ENCODE measurements at places on chromosomes 5 and 9.

- no peak for DNase-seq
Measured at GRCh38 chr5:124544366-124545055, 201.9 kb downstream of the ZNF608 start.

DNA sequence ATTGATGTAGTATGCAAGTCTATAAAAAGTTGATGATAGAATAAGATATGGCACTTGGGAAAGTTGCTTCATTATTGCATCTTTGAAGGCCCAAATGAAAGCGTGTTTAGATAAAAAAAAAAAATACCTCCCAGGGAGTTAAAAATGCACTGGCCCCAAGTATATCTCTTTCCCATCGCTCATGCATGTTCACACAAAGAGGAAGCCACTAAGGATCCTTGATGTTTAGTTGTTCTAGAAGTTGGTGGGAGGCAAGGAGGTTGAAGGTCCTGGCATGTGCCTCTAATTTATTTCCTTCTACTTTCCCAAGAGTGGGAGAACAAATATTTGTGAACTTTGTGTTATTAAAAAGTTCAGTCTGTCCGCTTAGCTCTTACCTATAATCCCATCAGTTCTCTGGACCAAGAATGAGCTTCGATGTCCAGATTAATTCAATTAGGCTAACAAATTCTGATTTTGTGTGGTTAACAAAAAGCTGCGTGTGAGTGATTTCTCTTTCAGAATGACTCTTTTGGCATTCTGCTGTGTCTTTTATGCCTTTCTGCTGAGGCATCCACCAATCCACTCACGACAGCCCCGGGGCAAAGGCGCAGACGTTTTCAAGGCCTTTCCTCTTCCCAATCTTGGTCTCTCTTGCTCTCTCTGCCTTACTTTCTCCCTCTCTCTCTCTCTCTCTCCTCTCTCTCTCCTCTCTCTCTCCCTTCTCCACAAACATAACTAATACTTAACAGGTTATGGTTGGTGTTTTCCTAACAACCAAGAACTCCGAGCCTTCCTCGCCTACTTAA is 135.1 kb upstream of the ERCC6L2 start:
- no peak for DNase-seq

DNA sequence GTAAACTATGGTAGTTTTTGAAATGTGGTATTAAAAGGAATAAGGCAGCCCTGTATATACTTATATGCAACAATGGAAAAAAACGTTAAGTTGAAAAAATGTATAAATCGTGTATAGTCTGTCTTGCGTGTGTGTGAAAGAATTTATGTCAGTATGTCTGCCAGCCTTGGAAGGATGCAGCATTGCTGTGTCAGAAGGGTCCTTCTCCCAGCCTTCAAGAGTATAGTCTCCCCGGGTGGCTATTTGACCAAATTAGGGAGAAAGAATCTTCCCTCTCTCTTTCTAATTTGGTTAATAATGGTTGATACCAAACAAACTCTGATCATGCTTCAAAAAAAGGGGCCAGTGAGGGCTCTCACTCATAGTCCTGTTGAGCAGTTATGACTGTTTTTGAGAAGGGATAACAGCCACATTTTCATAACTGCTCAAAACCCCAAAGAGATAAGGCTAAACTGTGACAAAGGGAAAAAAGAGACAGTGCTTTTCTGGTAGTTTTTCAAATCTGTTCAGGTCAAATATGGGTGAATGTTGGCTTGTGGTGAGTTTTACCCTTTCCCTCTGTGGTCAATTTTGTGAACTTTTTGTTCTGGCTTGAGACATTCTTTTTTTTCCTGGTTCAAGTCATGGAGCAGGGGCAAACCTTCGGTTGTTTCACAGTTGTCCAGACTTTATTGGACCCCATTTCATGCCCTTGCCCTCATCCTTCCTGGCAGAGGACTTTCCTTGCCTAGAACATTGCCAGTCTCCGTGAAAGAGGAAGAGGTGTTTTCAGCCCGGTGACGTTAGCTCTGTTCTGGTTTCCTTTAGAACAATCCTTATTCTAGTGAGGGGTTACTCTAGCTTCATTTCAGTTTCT is 21.0 kb downstream of the SNX30 start:
- DNase-seq, result peak; percentile 50

DNA sequence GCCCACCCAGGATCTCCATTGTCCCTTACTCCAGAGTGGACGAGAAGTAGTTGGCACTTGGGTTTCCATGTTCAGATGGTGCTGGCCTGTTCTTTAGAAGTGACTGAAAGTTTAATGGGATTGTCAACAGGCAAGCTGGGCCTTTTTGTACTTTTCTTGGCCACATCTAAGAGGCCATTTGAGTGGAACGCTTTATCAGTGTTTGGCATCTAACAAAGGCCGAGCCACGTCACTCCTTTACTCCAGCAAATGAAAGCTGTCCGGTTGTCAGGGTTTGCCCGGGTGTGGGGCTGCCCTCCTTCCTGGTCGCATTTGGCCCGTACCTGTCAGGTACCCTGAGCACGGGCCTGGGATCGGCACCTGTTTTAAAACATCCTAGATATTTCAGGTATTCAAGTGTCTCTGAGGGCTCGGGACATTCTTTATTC is 71.5 kb downstream of the RCL1 start:
- no peak for DNase-seq

DNA sequence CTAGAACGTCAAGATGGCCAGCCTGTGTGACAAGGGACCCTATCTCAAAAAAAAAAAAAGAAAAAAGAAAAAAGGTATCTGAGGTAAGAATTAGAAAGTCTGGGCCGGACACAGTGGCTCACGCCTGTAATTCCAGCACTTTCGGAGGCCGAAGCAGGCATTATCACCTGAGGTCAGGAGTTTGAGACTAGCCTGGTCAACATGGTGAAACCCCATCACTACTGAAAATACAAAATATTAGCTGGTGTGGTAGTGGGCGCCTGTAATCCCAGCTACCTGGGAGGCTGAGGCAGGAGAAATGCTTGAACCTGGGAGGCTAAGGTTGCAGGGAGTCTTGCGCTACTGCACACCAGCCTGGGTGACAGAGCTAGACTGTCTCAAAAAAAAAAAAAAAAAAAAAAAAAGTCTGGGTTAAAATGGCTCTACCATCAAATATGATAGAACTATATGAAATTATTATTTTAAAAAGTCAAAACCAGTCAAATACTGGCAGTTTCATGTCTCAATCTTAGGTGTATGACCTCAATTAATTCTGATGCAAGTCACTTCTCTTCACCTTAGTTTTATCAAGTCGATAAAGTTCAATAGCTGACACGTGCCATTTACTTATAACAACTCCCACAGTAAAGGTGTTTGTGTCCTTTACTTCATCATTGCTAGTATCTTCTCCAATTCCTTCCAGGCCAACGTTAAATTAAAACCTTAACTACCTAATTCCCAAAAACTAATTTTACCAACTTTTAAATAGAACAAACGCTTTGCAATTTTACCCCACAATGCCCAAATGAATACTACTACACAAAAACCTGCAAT is 1.1 kb downstream of the RPS23 start:
- no peak for DNase-seq

- DNase-seq, result peak; percentile 61
Measured at GRCh38 chr9:126301985-126302603, 24.5 kb upstream of the MVB12B start.

DNA sequence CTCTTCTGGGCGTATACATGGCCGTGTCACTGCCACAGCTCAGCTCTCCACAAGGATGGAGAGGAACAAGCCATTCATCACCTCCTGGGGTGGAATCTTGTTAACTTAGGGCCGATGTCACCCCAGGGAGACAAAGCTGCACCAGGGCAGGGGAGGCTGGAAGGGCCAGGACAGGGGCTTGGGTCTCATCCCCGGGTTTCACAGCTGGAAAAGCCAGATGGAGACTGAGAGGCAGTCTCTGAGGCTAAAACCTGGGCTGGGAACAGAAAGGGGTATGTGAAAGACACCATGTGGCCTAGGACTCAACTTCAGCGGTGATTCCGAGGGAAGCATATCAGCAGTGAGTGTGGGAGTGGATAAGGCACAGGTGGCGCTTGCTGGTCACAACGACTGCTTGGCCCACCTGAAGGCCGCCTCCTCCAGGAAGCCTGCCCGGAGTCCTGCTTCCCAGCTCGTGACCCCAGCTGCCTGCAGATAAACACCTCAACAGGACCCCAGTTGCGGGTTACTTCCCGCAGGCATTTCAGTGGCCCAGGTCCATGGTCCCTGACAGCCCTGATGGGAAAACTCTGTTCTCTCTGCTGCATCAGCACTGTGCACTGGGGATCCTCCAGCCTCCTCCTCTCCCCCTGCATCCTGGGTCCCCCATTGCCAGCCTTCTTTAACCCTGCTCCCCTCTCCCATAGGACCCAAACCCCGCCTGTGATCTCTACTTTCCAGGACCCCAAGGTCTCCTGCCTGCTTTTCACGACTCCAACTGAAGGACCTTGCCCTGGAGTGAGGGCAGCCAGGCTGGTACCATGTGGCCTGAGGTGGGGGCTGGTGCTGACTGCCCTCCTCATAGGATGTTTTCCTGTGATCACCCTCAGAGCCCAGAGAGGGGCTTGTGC is 51.7 kb upstream of the FCN1 start:
- no peak for DNase-seq

DNA sequence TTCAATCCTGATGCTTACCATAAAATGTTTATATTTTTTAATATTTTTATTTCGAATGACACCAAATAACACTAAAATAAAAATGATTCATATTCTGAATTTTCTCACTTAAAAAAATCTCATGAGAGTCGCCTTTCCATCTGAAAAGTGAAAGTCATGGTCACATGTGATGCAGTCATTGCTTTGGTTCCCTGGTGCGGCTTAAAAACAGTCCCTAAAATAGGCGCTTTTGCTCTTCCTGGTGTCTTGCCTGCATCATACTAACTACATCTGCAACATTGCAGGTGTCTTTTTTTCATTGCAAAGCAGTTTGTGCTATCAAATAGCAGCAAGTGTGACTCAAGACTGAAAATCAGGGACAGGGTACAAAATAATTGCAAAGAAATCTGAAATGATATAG is 185.2 kb upstream of the NREP start:
- DNase-seq, result no peak

DNA sequence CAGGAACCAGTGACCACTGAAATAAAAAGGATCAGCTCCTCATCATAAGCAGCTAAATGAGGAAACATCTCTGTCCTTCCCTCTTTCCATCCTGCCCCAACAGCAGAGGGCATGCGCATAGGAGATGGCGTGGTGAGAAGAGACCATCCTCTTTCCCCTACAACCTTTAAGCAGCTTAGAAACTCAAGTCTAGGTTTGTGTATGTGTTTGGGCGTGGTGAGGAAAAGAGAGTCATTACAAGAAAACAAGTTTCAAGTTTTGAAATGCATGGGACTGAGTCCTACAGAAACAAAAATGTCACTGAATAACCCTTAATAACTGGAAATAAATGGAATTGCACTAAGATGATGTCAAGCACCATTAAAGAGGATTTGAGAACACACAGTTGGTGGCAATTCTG is 96.4 kb upstream of the IL12B start:
- DNase-seq, result no peak

DNA sequence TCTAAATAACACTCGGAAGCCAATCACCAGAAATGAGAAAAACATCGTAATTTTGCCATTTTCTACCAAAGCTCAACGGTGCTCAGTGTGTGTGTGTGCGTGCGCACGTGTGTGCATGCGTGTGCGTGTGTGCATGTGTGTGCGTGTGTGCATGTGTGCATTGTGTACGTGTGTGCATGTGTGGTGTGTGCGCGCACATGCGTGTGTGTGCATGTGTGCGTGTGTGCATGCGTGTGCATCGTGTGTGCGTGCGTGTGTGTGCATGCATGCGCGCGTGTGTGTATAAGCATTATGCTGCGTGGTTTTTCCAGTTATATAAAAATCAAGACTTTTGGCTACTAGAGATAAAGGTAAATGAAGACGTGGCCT is 165.0 kb downstream of the DAB2IP start:
- DNase-seq, result no peak

DNA sequence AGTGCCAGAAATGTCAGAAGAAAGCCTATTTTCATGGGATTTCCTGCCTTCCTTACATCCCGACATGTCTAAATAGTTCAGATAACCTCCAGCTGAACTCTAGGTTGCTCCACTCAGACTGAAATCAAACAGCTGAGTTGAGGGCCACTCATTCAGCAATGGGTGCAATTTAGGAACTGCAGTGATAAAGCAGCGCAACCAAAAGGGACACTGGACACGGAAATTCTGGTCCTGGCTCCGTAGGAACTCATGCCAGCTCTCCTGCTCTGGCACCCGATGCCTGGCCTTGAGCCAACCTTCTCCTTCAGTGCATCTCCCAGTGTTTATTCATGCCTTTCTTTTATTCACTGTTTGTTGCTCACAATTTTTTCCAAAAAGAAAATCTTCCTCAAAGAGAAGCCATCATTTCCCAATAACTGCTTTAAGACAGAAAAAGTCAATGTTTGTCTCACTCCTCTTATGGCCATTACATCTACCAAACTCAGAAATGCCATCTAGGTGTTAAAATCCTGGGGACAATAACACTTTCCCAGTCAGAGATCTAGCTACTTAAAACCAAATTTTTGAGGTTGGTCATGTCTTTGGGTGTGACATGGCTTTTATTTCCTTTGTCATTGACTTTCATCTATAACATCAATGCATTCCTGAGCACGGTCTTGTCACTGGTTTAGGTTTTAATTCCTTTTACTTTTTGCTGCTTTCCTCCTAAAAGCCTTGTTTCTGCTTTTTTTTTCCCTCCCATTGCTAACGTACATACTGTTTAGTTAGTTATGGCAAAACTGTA is 126.9 kb downstream of the PDE4D start:
- no peak for DNase-seq

- peak; percentile 97 for DNase-seq
Measured at GRCh38 chr5:172795318-172795977, 24.5 kb upstream of the DUSP1 start.

GRCh38 chr9:3514786-3515185 is 11.0 kb downstream of the RFX3 start:
- no peak for DNase-seq

DNA sequence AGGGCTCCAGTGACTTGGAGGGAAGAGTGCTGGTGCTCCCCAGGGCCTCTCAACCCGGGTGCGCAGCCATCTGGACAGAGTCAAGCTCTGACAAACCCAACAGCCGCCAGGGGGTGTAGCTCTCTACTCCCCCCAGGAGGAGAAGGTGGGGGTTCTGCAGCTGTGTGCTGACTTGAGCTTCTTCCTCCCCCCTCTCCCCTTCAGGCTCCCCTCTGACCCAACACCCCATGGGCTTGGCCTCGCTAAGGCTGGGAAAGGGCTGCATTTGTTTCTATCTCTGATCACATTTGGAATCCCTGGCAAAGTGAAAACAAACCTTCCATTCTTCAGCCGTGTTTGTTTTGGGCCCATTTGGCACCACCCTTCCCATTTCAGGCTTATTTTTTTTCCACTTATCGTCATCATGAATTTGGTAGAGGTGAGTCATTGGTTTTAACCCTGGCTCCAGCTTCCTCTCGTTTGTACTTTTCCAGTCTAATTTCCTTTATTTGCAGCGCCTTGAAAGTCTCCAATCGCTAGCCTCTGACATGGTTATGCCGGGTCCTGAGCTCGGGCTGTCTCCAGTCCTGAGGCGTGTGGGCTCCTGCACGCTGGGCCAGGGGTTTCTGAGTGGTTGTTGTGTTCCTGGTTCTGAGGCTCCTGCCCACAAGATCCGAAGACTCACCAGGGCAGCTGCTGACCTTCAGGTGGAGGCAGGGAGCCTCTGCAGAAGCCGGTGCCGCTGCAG is 36.1 kb downstream of the DAP start:
- DNase-seq, result peak; percentile 84
